ENCODE measurements at places on chromosomes 7 and 10.

DNA sequence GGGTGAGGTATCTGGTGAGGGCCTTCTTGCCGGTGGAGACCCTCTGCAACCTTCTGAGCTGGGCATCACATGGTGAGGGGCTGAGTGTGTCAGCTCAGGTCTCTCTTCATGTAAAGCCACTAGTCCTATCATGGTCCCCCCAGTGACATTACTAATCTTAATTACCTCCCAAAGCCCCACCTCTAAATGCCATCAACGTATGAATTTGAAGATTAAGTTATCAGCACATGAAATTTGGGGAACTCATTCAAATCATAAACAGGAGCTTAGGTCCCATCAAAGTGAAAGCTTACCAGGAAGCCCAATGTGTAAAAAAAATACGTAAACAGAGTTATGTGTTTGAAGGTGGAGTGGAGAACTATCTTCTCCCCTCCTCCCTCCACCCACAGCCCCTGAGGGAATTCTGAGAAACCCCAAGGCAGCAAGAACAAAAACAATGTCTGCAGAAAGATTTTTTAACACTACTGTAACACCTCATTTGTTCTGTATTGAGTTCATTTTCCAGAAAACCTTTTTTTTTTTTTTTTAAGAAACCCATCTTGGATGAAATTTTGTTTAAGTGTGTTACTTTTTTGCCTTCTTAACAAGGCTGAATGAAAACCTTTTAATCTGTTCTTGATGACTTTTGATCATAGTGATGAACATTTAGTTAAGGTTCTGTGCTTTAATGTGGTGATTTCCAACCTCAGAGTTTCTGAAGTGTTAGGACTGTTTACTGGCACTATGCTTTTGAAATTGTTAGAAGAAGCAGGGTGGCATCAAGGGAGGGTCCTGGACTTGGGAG is 19.1 kb upstream of the PCGF5 start:
- no peak for DNase-seq

- DNase-seq, result no peak
Observed at GRCh38 chr7:138626846-138627245, 74.3 kb downstream of the SVOPL start.

DNA sequence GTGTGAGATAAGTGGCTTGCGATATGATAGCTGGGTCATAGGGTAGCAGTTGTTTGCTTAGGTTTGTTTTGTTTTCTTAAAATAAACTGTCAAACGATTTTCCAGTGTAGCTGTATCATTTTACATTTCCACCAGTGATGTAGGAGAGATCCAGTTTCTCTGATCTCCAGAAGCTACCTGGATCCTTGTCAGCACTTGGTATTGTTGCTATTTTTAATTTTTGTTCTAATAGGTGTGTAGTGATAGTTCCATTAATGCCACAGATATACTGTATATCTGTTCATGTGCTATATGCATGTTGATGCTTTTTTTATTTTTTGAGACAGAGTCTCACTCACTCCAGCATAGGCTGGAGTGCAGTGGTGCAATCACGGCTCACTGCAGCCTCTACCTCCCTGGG is 44.4 kb downstream of the GOLGA7B start:
- DNase-seq, result no peak

DNA sequence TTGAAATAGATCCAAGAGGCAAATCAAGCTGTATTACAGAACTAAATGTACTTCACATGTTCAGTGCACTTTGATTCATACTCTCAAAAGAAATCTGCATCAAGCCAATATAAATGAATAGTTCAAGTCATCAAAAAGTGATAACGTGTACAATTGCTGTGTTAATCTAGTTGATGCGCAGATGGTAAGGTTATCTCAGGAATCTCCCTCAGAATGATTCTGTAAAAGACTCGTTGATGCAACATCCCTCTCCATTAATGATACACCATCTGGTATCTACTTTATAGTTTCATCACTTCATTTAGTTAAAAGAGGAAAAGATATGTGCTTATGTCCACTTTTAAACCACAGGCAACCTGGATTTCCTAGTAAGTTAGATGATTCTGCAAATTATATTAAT is 200.6 kb downstream of the CHCHD3 start:
- no peak for DNase-seq

DNA sequence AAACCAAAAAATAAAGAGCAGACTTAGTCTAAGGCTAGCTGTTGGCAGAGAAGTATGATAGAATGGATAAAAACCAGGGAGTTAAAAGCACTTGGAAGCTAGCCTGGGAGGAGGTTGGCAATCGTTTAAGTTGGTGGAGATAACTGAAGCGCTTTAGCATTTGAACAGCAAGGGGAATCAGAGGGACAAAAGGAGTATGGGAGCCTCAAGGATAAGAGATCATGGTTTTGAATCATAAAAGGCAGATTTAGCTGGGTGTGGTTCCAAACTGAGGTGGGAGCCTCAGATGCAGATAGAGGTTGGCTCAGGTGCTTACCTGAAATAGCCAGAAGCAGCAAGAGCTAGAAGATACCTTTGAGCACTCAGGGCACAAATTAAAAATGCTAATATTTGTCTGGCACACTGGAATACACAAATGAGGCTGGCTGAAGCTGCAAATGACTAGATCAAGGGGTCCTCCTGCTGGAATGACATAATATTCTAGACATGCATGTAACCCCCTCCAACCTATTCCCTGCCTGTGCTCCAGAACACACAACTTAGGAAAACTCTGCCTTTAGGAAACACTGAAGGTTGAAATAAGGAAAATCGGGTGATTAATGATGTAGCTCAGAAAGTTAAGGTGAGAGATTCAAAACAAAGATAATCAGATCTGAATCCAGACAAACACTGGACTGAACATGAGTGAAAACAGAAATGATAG is 372.3 kb upstream of the LRRN3 start:
- no peak for DNase-seq

DNA sequence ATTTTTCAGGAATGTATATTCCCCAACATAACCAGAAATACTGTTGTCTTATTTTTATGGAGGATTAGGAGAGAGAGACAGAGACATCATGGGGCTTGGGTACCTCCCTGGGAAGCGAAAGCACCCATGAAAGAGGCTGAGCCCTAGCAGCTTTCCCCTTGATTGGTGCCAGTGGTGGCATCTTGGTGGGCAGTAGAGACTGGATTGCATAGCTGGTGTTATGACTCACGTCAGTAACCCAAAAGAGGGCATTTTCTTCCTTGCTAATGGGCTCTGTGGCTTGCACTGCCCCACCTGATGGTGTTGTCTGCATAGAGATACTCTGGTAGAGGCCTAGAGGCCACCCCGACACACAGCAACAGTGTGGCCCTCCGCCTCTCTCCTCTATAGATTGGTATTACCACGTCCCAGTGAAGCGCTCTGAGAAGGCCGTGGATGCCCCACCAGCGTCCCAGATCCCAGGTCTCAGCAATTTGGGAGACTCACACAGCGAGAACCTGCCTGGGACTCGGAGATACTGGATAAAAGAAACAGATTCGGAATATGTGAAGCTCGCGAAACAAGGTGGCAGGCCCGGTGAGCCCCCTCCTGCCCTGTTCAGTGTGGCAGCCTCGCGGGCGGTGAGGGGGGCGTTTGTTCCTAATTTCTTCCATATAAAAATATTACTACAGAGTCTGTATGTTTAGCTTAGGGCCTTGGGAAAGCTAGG is 5.8 kb downstream of the C7orf57 start:
- DNase-seq, result no peak

DNA sequence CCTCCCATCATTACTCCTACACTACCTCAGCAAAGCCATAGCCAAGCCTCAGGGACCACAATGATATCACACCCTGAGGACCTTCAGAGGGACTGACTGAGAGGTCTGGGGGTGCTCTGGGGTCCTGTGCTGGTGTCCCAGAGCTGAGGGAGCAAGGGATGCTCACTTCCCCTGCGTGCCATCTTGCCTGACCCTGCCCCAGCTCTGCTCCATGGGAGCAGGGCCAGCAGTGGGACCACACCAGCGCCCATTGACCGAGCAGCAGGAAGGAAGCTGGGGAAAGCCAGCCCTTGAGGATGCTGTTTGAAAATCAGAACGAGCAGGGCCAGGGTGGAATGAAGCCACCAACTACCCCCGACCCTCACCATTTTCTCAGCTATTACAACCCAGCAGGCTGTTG is 103.0 kb downstream of the PARP12 start:
- DNase-seq, result no peak

DNA sequence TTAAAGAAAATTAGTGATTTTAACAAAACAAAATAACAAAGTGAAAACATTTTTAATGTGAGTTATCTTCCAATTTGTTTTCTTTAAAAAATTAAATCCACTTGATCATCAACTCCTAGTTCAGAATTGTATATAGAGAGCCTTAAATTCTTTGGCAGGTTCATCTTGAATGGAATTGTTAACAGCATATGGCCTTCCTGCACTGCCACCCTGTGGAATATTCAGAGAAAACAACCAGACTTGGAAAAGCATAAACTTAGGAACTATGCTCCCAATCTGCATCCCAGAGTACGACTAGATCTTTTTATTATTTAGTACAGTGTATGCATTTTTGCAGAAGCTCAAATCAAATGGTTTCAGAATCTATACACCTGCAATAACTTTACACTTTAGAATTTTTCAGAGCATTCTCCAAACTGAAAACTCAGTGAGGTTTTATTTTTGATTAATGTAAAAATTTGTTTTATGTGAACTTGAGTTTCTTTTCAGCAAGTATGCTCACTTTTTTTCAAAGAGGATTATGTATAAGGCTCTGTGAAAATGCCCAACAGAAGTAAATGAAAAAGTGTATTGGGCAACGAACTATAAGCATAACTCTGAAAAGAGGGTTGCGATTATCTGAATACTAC is 44.9 kb upstream of the ANK3 start:
- DNase-seq, result no peak

DNA sequence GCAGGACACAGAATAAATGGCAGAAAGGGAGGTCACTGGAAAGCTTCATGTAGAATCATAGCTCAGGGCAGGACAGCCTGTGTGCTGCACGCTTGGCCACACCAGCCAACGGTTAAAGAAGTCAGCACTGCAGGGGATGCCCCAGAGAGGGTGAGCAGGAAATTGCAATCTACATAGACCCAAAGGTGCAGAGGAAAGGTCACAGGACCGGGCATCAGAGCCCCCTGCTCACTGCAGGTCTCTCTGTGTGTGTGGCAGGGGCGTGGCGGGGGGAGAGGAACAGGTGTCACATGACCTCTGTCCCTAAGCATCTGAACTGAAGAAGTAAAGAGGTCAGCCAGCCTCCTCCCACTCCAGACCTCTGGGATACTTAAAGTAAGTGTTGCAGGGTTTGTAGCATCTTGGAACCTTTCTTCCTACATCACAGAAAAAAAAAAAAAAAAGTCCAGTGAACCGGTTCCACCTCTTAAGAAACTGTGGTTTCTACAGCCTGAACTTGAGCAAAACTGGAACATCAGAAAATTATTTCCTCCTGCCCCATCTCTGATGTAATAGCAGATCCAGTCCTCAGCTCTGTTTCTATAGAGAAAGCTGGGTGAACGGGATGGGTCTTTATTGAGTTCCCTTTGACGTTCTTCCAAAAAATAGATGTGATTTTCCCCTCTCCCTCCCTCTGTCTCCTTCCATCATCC is 64.3 kb downstream of the RGS10 start:
- no peak for DNase-seq

DNA sequence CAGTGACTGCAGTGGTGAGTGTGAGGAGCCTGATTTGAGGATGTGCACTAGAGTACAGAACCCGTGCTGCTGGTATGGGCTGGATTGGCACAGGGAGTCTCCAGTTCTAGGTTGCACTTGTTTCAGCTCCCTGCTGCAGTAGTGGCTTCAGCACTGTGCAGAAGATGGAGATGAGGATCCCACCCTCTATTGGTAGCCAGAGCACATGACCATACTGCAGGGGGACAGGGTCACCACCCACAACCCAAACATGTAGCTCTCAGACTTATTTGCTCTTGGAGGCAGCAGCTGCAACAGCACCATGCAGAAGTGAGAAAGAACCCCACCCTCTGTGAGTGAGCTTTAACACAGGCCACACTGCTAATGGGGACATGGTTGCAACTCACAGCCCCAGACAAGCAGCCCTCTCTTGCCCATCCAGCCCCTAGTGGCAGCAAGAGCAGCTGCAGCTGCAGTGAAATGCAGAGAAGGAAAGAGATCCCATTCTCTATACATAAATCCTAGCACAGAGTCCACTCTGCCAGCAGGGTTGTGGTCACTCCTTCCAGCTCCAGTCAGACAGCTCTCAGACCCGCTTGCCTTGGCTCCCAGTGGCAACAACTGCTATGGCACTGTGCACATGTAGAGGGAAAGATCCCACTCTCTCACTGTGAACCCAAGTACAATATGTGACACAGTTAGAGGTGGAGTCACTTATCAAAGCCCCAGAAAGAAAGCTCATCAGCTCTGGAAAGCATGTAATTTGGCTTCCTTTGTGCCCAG is 51.4 kb upstream of the SCIN start:
- DNase-seq, result no peak

DNA sequence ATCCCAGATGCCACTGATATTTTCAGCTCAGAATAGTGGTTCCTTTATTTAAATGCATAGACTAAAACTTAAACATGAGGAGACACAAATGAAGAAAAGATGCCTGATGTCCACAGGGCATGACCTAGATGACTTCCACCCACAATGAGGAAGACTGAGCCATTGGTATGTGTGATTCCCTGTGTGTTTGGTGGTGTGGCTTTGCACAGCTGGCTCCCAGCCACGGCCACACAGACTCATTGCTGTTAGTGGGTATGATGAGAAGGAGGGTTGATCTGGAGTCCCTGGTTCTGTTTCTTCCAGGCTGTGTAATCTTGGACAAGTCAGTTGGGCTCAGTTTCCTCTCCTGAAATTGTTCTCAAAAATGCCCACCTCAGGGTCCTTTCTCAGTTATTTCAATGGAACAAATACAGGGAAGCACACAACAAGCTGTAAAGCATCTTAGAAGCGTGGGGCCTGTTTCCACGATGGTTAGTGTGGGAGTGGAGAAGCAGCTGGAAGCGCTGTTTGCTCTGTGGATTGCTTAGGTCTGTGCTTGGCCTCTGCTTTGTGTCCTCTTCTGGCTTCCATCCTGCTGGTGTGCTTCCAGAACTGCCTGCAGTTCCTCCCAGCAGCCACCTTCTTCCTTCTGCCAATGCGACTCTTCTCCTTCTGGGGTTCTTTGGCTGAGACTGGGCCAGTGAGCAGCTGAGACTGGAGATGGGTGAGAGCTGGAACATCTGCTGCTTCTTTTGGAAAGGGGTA is 303.7 kb downstream of the BMPER start:
- DNase-seq, result no peak

GRCh38 chr10:63528084-63528744 is 7.0 kb downstream of the REEP3 start:
- no peak for DNase-seq

- DNase-seq, result no peak
Observed at GRCh38 chr10:6543431-6544005, 36.6 kb downstream of the PRKCQ start.

- no peak for DNase-seq
Observed at GRCh38 chr7:120169996-120170783, 102.8 kb upstream of the KCND2 start.

Measured in HS-27A (cell line).